ENCODE measurements at places on chromosomes 6 and 20. TPM values are rescaled to one million over a fixed set of nuclear protein-coding genes. Genes with fewer than 3 reads are reported as not detected.

WFDC12 gene
- not detected for polyA plus RNA-seq

NINL gene
- 0.40 TPM for polyA plus RNA-seq

CST11 gene
- polyA plus RNA-seq = not detected

SLC35F1 gene
- polyA plus RNA-seq = not detected

OOEP gene
- polyA plus RNA-seq = not detected

IPCEF1 gene
- 0.41 TPM for polyA plus RNA-seq

All from naive B cell (primary cell).